Activated gamma-delta T cell (primary cell): ENCODE measurements at places on chromosomes 2 and 18.

DNA sequence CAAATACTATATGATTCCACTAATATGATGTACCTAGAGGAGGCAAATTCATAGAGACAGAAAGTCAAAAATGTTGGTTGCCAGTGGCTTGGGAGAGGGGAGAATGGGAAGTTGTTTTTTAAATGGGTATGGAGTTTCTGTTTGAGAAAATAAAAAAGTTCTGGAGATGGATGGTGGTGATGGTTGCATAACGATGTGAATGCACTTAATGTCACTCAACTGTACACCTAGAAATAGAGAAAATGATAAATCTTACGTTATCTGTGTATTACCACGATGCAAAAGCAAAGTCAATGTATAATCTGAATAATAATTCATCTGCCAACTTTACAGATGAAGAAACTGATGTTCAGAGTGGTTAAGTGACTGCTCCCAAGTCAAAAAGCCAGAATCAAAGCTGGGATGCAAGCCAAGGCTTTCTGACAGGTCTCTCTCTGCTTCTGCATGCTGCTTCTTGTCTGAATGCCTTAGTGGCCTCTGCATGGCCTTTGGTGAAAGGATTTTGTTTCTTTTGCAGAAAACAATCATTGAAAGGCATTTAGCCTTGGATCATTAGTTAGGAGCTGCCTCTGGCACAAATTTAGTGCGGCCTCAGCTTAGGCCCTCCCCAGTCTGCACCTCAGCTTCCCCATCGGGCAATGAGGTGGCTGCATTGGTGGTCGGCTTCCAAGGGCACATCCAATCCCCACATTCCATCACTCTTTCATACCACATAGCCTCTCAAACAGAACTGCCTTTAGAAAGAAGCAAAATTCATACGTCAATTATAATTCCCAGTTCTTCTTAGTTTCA is 46.5 kb upstream of the MYCN start:
- DNase-seq: no peak

- DNase-seq: no peak
Measured at GRCh38 chr2:10264506-10265328, 38.0 kb upstream of the HPCAL1 start.

GRCh38 chr18:75135158-75135725 is 73.7 kb downstream of the PTGR3 start:
- no peak for DNase-seq

GRCh38 chr18:47263430-47264307 is 12.2 kb upstream of the SKOR2 start:
- no peak for DNase-seq

GRCh38 chr2:140257692-140258300 is 1477.6 kb upstream of the NXPH2 start:
- DNase-seq: no peak

DNA sequence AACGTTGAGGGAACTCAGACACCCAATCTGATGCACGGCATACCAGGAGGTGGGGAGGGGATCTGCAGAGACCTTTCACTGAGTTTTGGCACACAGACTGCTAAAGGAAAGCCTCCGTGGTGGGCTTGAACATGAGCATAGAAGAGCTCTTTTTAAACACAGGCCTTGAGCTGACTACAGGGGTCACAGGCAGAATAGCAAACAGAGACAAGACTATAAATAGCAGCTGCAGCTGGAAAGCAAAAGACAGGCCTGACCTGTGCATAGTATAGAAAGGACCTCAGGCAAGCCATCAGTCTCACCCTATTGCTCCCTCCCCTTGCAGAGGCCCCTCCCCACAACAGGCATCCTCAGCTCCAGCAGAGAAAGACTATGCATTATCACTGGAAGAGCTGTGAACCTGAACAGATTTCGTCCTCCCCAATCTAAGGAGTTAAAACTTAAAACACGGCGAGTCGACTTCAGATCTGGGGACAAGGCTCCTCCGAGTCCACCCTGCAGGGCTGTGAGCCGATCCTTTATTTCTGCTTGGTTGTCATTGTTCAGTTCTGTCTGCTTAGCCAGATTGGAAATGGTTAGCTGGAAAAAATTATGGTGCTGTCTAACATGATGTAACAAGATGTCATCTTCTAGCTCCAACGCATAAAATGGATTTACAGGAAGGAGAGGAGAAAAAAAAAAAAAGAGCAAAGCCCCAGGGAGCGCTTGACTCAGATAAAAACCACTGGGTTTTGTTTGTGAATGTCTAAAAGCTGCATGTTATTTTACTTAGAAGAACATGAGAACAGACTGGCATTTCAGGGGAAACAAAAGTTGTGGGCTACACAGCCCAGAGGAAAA is 25.2 kb upstream of the LCLAT1 start:
- DNase-seq: no peak

DNA sequence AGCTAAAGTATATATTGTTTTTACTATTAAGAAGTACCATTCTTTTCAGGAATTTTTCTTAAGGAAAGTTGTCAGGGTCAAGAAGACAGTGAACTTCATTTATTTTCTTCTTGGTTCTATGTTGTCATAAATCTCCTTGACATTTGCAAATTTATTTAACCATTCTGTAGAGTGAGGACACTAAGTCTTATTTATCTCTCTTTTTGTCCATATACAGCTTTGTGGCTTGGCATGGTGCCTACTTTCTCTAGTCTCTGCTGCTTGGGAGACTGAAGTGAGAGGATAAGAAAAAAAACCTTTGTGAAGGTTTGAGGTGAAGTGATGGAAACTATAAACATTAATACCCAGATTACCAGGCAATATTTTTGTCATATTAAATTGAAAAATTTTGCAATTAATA is 1389.4 kb downstream of the SUCLG1 start:
- no peak for DNase-seq

GRCh38 chr2:20576598-20577115 is 74.2 kb downstream of the HS1BP3 start:
- DNase-seq: no peak

DNA sequence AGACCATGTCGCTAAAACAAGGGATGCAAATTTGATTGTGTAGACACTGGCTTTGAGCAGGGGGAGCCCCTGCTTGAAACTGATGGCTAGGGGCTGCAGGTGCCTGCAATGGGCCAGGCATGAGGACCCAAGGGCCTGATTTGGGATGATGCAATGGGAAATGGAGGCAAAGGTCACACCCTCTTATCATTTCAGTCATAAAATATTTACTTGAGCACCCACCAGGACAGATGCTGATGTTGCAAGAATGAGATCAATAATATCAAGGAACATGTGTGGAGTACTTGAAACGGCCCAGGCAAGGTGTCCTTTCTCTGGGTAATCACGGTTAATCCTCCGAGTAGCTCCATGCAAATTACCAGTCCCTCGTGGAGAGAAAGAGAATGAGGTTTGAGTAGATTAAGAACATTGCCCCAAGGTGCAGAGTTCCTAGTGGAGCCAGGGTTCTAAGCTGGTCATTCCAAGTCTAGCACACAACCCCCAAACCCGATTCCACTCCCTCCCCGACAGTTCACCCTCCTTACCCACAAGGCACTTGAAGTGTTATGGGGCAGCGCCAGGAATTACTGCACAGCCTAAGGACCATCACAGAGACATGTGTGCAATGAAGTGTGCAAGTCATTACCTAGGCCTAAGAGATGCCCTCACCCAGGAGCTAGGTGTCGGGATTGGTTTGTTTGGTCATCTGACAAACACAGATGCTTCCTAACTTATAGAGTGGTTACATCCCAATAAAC is 14.0 kb upstream of the TMBIM1 start:
- DNase-seq: no peak

DNA sequence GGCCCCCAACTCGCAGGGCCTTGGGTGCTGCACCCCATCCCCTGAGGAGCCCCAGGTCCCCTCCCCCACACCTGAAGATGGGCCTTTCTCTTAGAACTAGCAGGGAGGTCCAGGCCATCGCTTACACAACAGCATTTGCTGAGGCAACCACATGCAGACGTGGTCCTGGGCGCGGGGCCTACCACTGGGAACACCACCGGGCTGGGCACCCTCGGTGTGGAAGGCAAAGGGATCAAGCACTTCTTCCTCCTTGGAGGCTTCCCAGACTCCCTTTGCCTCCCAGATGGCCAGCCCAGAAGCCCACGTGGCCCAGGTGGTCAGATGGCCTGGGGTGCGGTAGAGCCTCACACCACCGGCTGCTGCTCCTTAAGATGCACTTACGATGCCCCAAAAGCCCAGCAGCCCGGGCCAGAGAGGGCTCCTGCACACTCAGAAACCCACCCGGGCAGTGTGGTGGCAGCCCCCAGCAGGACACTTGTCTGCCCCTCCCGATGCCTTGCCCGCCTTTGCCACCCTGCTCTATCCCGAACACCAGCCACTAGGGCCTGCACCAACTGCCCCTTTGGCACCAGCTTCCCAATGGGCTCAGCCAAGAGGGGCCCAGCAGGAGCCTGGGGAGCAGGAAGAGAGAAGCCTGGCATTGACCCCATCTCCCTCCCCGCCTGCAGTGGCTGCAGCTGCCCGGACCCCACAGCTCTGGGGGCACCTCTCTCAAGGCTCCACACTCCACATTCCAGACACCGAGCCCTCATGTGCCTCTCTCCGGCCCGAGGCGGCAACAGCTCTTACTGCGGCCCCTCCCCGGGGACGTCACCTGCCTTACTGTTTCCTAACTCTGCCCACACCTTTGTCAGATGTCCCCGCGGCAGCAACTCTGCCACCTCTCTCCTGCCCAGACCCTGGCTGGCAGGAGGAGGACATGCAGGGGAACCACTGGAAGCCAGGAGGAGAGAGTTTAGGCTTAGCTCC is 13.9 kb upstream of the MLPH start:
- no peak for DNase-seq

GRCh38 chr2:18464913-18465312 is 95.5 kb downstream of the RDH14 start:
- DNase-seq: no peak

DNA sequence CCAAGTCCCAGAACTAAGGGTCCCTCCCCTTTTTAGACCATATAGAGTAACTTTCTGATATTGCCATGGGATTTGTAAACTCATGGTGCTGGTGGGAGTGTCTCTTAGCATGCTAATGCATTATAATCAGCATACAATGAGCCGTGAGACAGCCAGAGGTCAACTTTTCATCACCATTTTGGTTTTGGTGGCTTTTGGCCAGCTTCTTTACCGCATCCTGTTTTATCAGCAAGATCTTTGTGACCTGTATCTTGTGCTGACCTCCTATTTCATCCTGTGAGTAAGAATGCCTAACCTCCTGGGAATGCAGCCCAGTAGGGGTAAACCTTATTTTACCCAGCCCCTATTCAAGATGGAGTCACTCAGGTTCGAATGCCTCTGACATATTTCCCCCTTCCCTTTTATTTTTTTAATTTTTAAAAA is 148.2 kb downstream of the PHLPP1 start:
- no peak for DNase-seq

GRCh38 chr2:216170076-216170763 is 61.1 kb downstream of the XRCC5 start:
- no peak for DNase-seq

- no peak for DNase-seq
Measured at GRCh38 chr2:122451040-122451439, 695.6 kb downstream of the TSN start.

GRCh38 chr18:58633874-58634273 is 5.0 kb upstream of the ALPK2 start:
- no peak for DNase-seq

DNA sequence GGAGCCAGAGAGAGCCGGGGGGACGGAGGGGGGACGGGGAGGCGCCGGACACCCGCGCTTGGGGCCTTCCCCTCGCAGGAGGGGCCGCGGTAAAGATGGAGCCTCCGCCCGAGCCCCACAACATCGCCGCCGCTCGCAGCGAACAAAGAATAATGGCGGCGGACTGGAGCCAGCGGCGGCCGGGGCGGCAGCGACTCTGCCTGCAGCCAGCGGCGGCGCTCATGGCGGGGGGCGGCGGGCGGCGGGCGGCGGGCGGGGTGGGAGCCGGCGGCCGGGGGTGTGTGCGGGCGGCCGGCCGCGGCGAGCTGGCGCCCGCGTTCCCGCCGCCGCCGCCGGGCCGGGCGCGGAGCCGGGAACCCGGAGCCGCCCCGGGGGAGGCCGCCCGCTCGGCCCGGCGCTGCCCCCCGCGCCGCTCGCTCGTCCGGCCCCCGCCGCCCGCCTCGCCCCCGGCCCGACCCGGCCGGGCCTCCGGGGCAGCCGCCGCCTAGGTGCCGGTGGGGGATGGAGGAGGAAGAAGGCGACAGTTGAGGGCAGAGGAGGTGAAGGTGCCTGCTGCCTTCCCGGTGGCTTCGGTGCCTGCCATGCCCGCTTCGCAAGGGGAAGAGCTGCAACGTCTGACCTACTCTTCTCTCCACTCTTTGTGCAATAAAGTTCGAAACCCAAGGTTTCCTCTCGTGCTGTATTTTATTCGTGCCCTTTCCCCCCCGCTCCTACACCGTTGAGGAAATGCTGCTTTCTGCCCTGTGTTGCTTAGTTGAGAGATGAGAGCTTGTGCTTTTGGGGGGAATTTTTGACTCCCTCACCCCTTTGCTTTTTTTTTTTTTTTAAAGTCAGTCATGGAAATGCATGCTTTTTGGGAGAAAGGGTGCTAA is 634 bp downstream of the CREB1 start:
- DNase-seq: peak; percentile 40

GRCh38 chr2:224098481-224099230 is 59.6 kb upstream of the SERPINE2 start:
- DNase-seq: no peak

- no peak for DNase-seq
Measured at GRCh38 chr18:25456334-25457010, 104.5 kb upstream of the ZNF521 start.

- DNase-seq: no peak
Measured at GRCh38 chr2:208179028-208179609, 10.7 kb downstream of the C2orf80 start.

- DNase-seq: no peak
Measured at GRCh38 chr2:144210076-144210475, 309.8 kb downstream of the ZEB2 start.

- no peak for DNase-seq
Measured at GRCh38 chr2:140601342-140601741, 1529.5 kb downstream of the LRP1B start.

DNA sequence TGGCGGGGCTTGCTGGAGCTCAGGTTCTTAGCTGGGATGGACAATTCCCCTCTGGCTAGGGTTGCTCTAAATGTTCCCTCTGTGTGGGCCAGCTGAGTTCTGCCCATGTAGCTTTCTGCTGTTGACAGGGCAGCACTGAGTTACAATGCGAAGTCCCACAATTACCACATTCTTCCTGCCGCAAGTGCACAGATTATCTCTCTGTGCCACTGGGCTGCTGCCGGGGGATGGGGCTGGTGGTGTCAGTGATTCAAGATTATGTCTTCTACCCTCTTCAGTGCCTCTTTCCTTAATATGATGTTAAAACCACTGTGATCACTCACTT is 708.1 kb downstream of the SLC4A3 start:
- DNase-seq: no peak
